ENCODE measurements at places on chromosomes 4 and X.

GRCh38 chrX:69127466-69127865, 37.8 kb downstream of the PJA1 start:
- no peak for DNase-seq

DNA sequence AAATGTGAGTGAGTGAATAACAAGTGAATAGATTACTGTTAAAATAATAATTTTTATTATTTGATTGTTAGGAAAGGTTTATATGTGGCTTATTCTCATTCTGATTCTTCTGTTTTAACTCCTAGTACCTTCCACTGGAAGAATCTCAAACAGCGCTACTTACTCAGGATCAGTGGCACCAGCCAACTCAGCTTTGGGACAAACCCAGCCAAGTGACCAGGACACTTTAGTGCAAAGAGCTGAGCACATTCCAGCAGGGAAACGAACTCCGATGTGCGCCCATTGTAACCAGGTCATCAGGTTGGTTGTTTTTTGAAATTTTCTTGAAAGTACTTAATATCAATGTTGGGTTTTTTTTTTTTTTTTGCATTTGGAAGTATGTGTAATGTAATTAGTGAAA, 117.6 kb upstream of the BMPR1B start:
- DNase-seq: no peak

- no peak for DNase-seq
Observed at GRCh38 chrX:74249963-74250362, 54.0 kb upstream of the ZCCHC13 start.

DNA sequence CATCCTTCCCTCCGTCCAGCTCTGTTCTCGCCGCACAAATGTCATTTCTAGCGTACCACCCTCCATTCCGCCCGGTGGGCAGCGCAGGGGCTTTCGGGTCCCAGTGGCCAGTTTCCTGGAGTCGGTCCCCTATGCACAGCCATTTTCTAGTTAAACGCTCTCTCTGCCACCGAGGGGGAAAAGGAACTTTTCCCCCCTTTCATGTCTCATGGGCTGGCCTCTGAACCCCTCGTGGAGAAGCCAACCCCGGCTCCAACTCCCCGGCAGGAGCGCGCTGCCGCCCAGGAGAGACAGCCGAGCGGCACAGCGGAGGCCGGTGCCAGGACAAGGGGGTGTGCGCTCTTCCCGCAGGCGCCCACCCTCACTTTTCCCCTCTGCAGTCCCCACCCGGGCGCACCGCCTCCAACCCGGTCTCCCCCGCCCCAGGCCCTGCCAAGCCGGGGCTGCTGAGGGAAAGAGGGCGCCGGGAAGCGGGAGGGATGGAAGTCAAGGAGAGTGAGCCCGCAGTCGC, 662 bp downstream of the APBB2 start:
- DNase-seq: peak; percentile 57

DNA sequence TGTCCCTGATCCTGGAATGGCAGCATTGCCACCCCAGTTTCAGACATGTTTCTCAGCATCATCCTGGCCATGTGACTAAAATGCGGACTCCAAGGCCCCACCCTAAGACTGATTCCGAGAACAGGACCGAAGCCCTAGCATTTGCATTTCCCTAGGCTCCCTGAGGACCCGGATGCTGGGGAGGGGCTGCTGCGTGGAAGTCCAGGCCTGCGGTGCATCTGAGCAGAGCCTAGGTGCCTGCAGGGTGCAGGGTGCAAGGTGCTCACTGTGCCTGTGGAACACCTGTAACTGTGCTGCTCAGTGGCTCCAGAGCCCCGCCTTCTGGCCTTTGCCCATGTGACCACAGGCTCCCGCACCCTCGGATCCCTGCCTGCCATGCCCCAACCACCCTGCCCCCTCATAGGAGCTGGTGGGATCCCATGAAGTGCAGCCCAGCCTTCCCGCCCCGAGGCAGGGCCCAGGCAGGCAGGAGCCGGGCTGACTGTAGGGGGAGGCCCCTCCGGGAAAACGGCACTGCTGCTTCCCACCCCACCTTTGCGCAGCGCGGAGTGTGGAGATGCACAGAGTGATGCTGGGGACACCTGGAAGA, 14.9 kb downstream of the PNMA6F start:
- DNase-seq: no peak

DNA sequence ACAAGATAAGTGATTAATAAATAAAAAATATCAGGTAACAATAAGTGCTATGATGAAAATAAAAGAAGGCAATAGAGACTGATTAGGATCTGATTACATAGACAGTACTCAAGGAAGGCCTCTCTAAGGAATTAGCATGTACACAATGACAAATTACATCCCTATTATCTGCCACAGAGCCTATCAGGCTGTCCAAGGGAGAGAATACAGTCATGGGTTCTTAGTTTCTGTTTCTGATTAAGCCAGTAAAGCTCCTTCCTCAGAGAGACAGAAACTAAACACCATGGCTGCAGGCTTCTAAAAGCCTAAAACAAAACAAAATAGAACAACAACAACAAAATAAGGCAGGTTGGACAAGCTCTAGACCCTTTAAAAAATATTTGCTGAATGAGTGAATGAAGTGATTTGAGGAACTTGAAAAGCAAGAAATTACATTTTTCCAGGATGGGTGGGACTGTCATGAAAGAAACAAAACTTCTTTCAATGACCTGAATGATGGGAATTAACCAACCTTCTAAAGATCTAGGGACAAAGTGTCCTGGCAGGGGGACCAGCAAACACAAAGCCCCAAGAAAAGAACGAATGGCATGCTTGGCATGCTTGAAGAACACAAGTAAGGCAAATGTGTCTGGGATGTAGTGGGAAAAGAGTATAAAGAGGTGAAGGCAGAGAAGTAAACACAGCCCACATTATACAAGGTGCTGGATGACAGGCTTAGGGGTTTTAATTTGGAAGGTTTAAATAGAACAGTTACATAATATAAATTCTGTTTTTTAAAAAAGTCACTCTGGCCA, 44.1 kb downstream of the NAA11 start:
- DNase-seq: no peak

DNA sequence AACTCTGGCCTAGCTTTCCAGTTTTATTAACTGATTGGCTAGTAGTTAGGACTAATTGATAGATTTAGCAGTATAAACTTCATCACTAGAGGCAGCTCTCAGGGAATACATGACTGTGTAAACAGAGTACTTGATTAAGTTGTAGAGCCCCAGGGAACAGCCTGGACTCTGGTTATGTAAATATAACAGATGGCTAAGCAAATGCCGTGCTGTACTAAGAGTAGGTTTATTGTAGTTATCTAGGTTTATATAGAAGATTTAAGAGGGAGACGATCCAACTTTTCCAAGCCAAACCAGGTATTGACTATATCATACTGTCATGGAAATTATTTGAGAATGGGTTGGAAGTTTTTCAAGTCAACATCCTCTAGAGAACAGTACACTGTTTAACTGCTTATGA, 463.4 kb upstream of the GRID2 start:
- DNase-seq: no peak

- no peak for DNase-seq
Observed at GRCh38 chr4:154073107-154073822, 284.4 kb upstream of the SFRP2 start.

DNA sequence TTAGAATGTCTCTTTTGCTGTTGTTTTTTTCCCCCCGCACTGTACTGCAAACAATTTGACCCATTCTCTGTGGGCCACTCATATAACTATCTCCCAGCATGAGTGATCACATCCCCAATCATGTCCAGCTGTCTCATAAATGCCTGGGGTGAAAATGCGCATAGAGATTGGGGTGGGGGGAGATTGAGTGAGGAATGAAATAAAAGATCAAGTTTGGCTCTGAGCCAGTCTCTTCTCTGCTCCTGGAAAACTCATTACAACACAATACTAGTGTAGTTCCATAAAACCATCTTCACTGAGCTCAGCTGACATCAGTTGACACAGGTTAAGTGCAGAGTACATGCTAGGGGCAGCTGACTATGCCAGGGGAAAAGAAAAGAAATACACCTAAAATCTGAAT, 96.9 kb downstream of the EGF start:
- no peak for DNase-seq

- no peak for DNase-seq
Observed at GRCh38 chrX:150605603-150606002, 37.2 kb downstream of the MTM1 start.

- no peak for DNase-seq
Observed at GRCh38 chrX:38717871-38718270, 83.4 kb upstream of the MID1IP1 start.

DNA sequence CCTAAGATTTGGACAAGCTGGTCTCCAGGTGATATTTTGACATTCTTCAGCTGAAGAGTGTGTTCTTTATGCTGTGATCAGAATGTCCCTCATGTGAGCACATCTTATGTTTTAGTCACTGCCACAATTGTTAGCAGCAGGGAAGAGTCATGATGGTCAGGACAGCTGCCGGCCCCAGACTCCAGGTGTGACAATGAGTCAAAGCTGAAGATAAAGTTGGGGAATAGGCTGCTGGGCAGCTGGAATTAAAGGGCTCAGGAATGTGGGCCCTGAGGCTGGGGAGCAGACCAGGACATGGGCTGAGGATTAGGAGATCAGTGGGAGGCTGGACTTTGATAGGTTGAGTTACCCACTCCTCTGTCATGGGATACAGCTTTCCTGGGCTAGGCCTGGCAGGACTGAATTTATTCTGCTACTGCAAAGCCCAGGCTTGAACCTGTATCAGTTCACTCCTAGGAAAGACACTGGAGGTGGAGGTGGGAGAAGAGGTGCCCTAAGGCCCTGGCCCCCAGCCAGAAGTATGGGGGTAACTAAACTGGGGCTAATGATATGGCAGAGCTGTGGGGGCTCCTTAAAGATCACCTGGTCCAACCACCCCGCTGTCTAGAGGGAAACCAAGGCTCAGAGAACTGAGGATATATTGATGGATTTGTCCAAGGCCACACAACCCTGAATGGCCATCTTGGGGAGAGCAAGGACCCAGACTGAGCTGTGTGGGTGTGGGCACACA, 119.5 kb downstream of the PJA1 start:
- DNase-seq: no peak

DNA sequence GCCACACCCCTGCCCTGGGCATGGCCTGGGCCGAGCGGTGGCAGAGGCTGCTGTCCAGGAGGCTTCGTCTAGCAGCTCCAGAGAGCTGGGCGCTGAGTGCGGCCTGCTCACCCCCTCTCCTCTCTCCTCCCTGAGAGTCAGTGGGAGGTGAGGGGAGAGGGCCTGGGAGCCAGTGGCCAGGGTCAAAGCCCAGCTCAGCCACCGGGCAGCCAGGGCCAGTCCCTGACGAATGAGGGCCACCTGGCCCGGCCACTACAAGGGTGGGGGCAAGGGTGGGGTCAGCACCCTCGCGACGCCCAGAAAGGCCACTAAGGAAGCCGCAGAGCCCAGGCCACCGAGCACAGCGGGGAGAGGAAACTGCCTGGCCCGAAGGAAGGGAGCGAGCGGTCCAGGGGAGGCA, 131.7 kb downstream of the FAM53A start:
- no peak for DNase-seq

DNA sequence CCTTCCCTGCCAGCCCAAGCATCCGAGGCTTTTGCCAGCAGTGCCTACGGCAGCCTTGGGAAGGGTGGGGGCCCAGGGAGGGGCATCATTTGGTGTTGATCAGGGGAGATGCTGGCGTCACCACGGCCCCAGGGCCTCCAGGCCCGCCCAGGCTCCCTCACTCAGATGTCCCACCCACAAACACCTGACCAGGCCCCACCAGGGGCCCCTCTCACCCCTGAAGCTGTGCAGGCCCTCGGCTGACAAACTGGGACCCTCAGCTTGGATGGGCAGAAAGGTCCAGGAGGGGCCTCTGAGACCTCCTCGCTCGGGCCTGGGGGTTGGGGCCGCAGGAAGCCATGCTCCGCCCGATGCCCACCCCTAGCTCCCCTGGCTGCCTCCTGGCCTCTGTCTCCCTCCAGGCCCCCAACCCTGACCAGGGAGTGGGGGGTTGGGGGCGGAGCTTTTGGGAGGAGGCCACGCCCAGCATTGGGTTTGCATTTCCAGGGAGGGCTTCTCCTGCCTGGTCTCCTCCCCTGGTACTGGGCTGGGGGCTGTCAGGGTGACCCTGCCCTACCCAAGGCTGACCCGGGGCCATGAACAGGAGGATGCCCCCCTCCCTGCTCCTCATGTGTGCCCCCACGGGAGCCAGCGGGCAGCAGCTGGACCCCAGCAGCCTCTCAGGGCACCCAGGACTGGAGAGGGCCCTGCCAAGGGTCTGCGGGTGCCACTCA, 33.4 kb upstream of the SPON2 start:
- DNase-seq: no peak

- peak; percentile 75 for DNase-seq
Observed at GRCh38 chrX:71492231-71493065, 40.5 kb upstream of the OGT start.

GRCh38 chr4:183132865-183133264, 33.8 kb downstream of the WWC2 start:
- DNase-seq: no peak

GRCh38 chr4:174613979-174614378, 91.7 kb upstream of the HPGD start:
- DNase-seq: no peak

- DNase-seq: no peak
Observed at GRCh38 chr4:156414406-156414805, 460.7 kb upstream of the CTSO start.

DNA sequence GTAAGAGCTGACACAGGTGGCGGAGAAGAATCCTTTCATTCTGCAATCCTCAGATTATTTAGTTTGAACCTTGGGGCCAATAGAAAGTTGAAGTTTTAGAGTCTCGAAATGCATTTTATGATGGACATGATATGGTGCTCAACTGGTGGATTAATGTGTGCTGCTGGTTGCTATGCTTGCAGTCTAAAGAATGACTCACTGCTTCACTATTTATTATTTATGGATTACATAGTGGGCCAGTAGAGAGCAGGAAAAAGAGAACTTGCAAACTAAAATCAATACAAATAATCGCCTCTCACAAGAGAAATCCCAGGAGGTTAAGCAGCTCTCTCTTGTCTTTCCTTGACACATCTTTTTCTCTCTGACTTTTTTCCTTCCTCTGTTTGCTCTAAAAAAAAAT, 2326.8 kb upstream of the AGA start:
- no peak for DNase-seq

- no peak for DNase-seq
Observed at GRCh38 chrX:24335871-24336270, 22.0 kb upstream of the SUPT20HL2 start.

DNA sequence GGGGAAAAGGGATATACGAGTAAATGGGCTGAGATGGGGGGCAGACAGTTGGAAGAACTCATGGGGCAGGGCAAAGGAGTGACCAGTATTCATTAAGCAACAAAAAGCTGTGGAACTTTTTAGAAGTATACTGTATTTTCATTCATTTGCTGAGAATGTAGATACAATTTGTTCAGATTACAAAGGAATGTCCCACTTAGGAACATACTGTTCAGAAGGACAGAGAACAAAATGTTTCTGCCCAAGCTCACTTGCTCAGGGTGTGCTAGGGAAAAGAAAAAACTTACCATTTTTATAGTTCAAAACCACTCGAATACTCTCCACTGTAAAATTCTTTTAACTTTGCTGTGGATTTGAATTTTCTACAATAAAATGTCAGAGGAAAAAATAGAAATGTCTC, 135.2 kb upstream of the AFF2 start:
- DNase-seq: no peak

- no peak for DNase-seq
Observed at GRCh38 chr4:85686398-85686797, 211.4 kb downstream of the ARHGAP24 start.
